ENCODE measurements at places on chromosomes 12 and 14.

DNA sequence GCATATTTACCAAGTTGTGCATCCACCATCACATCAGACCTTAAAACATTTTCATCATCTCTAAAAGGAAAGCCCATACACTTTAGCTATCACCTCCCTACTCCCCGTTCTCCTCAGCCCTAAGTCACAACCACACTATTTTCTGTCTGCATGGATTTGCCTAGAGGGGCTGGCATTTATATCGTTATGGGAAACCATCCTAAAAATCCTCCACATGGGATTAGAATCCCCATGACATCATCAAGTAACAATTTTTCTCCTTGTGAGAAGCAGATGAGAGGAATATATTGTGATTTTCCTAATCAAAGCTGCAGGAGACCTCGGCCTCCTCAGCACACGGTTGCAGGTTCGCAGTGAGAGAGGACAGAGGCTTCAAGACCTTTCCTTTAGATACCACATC is 114.1 kb downstream of the SLC15A4 start:
- no peak for DNase-seq

- no peak for DNase-seq
Observed at GRCh38 chr14:103418481-103418818, 33.2 kb downstream of the MARK3 start.

DNA sequence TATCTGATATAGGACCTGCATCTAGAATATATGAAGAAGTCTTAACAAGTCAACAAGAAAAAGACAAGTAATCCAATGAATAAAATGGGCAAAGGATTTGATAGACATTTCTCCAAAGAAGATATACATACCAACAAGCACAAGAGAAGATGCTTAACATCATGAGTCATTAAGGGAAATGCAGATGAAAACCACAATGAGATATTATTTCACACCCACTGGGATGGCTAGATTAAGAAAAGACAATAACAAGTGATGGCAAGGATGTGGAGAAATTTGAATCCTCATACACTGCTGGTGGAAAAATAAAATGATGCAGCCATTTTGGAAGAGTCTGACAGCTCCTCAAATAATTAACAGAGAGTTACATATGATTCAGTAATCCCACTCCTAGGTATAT is 502.6 kb downstream of the FUT8 start:
- DNase-seq, result no peak

DNA sequence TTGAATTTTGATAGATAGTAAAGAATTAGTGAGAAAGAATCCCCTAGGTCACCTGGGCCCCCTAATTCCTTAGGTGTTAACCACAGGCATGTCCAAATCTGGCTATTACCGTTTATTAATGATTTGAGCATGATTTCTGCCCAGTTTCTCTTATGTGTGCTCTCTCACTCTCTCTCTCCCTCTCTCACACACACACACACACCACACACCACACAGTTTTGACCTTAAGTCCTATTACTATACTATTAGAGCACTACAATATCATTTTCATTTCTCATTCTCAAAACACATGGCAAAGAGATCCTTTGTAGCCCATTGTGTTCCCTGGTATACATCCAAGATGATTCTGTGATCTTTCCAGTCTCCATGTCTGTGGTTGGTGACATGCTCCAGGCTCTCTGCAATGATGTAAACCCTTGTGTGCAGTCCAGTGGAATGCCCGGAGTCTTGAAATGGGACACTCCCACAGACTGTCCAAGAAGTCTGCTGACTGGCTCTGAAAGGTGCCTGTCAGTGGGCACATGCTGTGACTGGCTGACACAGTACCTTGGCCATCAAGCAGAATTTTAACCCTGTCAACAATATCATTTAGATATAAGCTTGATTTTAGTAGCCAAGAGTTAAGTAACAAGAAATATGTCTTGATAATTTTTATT is 96.2 kb downstream of the FIGNL2 start:
- no peak for DNase-seq

GRCh38 chr12:81610955-81611889 is 147.9 kb downstream of the PPFIA2 start:
- DNase-seq, result no peak

DNA sequence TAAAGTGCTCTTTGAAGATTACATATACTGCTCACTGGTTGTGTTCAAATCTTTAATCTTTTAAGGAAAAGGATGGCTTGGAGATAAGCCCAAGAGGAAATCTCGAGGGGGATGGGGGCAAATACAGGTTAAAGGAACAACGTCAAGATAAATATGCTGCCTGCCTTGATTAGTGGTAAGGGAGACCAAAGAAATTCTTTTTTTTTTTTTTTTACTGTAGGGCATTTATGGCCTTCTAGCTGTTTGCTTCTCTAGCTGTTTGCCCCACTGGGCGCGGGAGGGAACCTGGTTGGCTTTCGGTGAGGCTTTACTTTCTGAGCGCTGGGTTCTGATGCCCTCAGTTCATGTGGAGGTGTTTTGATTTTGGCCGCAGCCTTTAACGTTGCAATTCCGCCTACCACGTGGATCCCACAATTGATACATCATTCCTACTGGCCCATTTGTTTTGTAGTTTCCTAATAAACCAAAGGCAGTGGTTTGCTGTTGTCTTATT is 5.7 kb downstream of the CCND2 start:
- no peak for DNase-seq

DNA sequence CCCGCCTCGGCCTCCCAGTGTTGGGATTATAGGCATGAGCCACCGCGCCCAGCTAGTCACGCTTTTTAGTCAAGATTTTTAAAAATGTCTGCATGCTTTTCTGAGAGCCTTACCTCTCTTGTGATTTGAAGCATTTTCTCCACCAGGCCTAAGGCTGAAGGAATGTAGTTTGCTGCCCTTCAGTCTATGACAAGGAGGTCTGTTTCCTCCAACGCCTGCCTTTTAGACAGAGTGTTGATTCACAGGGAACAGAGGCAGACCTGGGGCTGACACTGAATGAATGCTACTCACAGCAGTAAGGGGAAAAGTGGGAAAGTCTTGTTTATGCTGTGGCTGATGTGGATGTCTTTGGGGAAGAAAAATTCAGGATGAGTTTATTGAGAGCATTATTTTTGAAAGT is 27.2 kb upstream of the MDM2 start:
- DNase-seq, result no peak

GRCh38 chr14:24938593-24938992 is 111.4 kb downstream of the STXBP6 start:
- DNase-seq, result no peak

GRCh38 chr14:23123419-23123818 is 4.4 kb upstream of the CEBPE start:
- no peak for DNase-seq

- DNase-seq, result no peak
Observed at GRCh38 chr14:61429316-61429715, 107.9 kb downstream of the PRKCH start.
